ENCODE measurements at places on chromosomes 2 and 18. TPM values are rescaled to one million over a fixed set of nuclear protein-coding genes. Genes with fewer than 3 reads are reported as not detected.

Gene NAT8
- total RNA-seq, result not detected

Gene TSHZ1
- total RNA-seq, result 14.5 TPM

Gene MYO7B
- total RNA-seq, result 0.27 TPM

Gene UGT1A10
- total RNA-seq, result not detected

Gene IL1RL2
- total RNA-seq, result not detected

Gene PDIA6
- total RNA-seq, result 412 TPM

Gene HAT1
- total RNA-seq, result 50.1 TPM

Gene PLA2R1
- total RNA-seq, result 6.4 TPM

Gene TNS1
- total RNA-seq, result 29.8 TPM

Gene COQ10B
- 23.5 TPM for total RNA-seq

Gene IL36A
- not detected for total RNA-seq

Gene LPIN2
- total RNA-seq, result 23.9 TPM

Gene GREB1L
- total RNA-seq, result 3.1 TPM

Gene KCNE4
- total RNA-seq, result 0.07 TPM

Gene FSHR
- total RNA-seq, result not detected

Gene AGXT
- not detected for total RNA-seq

Gene PUS10
- total RNA-seq, result 4.8 TPM

Gene CYRIA
- 10.2 TPM for total RNA-seq

Gene WNT6
- total RNA-seq, result not detected

Gene BOLL
- not detected for total RNA-seq

Gene ALK
- total RNA-seq, result not detected

Data from mammary microvascular endothelial cell (primary cell).